ENCODE measurements at places on chromosomes 5 and 9. TPM values are rescaled to one million over a fixed set of nuclear protein-coding genes. Genes with fewer than 3 reads are reported as not detected.

DNA sequence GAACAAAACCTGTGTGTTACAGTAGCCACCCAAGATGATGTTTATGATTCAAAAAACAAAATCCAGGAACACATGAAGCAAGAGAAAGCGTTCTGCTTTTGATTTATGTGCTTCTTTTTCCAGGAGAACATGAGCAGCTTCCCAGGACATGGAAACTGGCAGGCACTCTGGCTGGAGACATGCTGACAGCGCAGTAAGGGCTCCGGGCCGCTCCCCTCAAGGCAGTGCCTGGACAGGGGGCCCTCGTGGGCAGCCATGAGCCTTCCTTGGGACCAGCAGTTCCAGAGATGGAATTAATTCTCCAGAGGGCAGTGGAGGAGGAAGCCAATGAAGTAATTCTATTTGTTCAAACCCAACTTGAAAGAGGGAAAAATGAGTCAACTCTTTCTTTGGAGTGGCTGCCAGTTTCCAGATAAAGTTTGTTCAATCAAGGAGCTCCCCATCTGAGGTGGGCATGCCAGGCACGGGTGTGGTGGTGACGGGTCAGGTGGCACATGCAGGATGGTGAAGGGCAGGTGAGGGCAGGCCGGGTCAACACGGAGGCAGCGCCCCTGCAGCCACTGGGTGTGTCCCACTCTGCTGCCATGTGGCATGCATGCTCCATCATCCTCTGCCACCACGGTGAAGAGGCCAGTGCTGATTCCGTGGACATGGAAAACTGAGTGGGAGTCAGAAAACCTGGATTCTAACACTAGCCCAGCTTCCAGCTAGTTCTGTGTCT is 83.8 kb downstream of the OTULIN start:
- no peaks in the 10 kb centered on the region for H3K4me1 ChIP-seq
- no peak overlapping the region for H3K4me3 ChIP-seq
- no peak for DNase-seq
- H3K36me3 ChIP-seq = no peaks in the 10 kb centered on the region
- no peak overlapping the region for H3K27ac ChIP-seq
- H3K27me3 ChIP-seq = no peaks in the 10 kb centered on the region

DNA sequence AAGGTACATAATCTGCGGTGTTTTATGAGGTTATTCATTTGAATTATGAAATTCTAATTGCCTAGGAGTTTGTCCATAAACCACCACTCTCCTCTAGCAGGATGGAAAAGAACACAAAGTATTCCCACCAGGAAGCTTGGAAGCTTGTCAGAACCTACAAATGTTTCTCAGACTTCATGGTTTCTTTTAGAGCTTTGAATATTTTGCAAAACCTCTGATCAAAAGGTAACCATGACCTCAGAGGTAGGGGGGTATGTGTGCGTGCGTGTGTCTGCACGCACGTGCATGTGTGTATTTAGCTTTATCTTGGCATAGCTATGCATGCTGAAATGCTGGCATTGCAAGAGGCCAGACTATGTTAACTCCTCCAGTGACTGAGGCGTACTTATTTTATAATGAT is 847.0 kb downstream of the TLE1 start:
- no peak overlapping the region for H3K27ac ChIP-seq
- DNase-seq = no peak
- H3K4me3 ChIP-seq = no peak overlapping the region

- no peaks in the 10 kb centered on the region for H3K4me1 ChIP-seq
- no peaks in the 10 kb centered on the region for H3K27me3 ChIP-seq
- no peaks in the 10 kb centered on the region for H3K36me3 ChIP-seq
- no peak overlapping the region for H3K4me3 ChIP-seq
- no peak overlapping the region for H3K27ac ChIP-seq
- no peak for DNase-seq
These were observed 97.8 kb upstream of the HAND1 start for GRCh38 chr5:154575546-154576428.

DNA sequence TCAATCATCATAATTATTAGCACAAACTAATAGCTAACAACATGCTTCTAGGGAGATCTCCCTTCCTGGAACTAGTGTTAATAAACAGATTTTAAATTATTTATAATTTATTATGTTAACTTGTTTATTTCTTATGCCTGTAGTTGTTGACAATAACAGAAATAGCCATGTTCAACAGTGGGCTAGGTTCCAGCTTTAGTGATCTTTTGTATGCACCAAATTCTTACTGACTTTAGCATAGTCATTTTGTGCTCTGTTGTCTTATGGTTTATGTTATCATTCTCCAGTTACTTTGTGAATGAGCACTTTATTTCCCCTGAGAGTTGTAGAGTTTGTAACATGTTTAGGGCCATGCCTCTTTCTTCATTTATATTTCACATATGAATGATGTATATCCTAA is 70.6 kb downstream of the TMEM252 start:
- H3K4me3 ChIP-seq = no peak overlapping the region
- DNase-seq = no peak
- no peaks in the 10 kb centered on the region for H3K27me3 ChIP-seq

DNA sequence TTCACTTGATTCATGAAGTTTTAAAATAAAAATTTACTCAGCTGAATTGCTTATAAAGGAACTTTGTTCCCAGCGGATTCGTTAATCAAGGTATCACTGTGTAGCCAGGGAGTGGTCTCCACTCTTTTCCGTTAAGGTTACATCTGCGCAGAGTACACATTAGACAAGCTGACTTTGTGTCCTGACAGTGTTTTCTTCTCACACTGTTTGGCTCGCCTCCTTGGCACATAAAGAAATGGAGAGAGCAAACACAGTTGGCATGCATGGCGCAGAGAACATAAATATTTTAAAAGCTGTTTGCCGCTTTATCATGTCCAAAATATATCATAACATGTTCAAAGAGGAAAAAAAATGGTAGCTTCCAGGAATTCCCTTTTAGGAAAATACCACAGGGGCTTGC is 153.2 kb downstream of the EDIL3 start:
- no peaks in the 10 kb centered on the region for H3K4me1 ChIP-seq
- DNase-seq = no peak
- no peaks in the 10 kb centered on the region for H3K36me3 ChIP-seq
- no peaks in the 10 kb centered on the region for H3K27me3 ChIP-seq
- no peak overlapping the region for H3K4me3 ChIP-seq
- no peak overlapping the region for H3K27ac ChIP-seq

DNA sequence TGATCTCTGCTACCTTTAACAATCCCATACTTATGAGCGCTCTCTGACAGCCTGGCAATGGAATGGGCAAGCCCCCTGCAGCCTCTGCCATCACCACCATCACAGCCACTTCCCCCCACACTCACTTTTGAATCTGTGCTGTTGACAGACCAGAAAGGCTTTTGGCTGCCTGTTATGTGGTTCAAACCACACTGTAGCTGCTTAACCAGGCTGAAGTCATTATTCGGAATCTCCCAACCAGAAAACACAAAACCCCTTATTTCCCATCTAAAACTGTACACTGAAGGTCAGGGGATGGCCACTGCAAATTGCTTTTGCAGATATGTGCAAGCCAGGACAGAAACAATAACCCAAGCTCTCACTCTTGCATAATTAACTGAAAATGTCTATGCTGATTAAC is 35.8 kb downstream of the PTCH1 start:
- H3K36me3 ChIP-seq = peaks cover 29% of the 10 kb centered on the region
- no peak overlapping the region for H3K4me3 ChIP-seq
- peaks cover 7% of the 10 kb centered on the region for H3K4me1 ChIP-seq
- H3K27me3 ChIP-seq = no peaks in the 10 kb centered on the region
- no peak for DNase-seq

DNA sequence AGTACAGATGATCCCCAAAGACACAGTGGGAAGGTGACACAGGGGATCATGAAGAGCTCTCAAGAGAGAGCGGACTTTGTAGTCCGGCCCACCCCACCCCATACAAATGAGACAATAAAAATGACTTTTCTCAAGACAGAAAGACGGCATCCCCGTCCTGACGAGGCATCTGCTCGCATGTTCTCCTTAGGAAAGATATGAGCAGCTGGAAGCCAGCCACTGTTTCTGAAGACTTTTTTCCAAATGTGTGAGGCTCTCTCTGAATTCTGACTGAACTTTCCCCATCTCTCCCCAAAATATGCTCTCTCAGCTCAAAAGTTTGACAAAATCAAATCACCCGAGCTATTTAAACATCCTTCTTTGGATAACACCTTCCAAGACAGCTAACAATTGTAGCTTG is 105.2 kb downstream of the RFK start:
- H3K27me3 ChIP-seq = no peaks in the 10 kb centered on the region
- DNase-seq = no peak
- H3K27ac ChIP-seq = no peak overlapping the region
- H3K4me1 ChIP-seq = no peaks in the 10 kb centered on the region
- H3K4me3 ChIP-seq = no peak overlapping the region

- no peak overlapping the region for H3K4me3 ChIP-seq
- no peaks in the 10 kb centered on the region for H3K27me3 ChIP-seq
- H3K4me1 ChIP-seq = no peaks in the 10 kb centered on the region
- no peak for DNase-seq
These were observed 234.6 kb downstream of the ADGRV1 start for GRCh38 chr5:90793183-90793582.

DNA sequence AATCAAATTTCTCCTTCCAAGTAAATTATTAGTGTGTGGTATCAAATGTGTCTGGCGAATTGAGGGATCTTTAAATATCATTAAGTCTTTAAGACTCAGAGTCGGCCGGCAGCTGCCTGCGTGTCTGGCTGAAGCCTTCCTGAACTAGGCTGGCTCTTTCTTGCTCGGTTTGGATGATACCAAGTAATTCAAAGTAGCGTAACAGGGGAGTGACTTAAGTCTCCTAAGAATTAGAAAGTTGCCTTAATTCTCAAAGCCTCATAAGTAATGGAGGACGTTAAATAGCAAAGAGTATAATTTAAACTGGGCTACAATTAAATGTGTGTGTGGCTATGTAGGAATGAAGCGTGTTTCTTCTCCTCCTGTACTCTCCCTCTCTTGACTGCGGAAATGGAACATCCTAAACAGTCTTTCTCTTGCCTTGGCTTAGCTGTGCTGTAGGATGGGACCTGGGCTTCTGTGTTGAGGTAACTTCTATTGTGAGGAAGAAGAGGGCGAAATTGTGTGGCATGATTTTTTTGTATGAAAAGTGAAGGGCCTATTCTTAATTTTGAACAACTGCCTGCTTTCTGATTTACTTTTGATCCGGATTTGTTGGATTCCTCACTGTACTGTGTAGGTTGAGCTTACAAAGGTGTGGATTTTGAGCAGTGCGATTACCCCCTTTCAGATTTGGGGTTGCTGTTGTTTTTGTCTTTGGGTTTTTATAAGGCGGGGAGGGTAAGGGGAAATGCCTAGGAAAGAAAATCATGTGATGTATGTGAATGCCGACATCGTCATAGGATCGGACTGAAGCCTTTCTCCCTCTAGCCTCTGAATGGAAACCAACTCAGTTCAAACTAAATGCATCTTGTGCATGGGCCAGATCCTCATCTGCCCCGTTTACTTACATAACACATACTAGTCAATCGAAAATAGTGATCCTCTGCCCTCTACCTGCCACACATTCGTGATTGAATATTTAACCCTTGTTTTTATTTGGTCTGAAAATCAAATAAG is 29.9 kb downstream of the CPEB4 start:
- H3K4me1 ChIP-seq = peaks cover 54% of the 10 kb centered on the region
- no peaks in the 10 kb centered on the region for H3K27me3 ChIP-seq
- no peaks in the 10 kb centered on the region for H3K36me3 ChIP-seq
- H3K4me3 ChIP-seq = no peak overlapping the region
- H3K27ac ChIP-seq = peak overlapping the region; percentile 78
- DNase-seq = no peak

- no peaks in the 10 kb centered on the region for H3K4me1 ChIP-seq
- no peaks in the 10 kb centered on the region for H3K36me3 ChIP-seq
These were observed 278.8 kb downstream of the GAS1 start for GRCh38 chr9:86668488-86668887.

GRCh38 chr9:113488490-113488889 is 25.0 kb downstream of the RGS3 start:
- H3K4me1 ChIP-seq = no peaks in the 10 kb centered on the region
- H3K27me3 ChIP-seq = no peaks in the 10 kb centered on the region
- no peak overlapping the region for H3K4me3 ChIP-seq
- no peak overlapping the region for H3K27ac ChIP-seq

GRCh38 chr9:37747271-37747753 is 6.3 kb upstream of the TRMT10B start:
- no peaks in the 10 kb centered on the region for H3K4me1 ChIP-seq
- no peak overlapping the region for H3K4me3 ChIP-seq
- H3K27me3 ChIP-seq = no peaks in the 10 kb centered on the region
- no peak overlapping the region for H3K27ac ChIP-seq
- DNase-seq = peak; percentile 57
- no peaks in the 10 kb centered on the region for H3K36me3 ChIP-seq

DNA sequence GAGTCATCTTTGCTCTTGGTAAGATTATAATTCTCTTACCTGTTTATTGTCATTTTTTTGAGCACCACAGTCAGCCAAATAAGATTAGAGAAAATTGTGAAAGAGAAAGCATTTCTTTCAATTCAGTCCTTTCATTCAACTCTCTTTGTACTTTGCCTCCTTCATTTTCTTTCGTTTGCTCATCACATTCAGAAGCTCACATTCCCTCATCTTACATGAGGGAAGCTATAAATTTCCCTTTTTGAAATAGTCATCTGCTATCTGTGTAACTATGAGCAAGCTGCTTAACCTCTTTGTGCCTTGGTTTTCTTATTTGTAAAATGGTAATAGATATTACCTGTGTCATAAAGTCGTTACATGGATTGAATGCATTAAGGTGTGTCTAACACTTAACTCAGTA is 41.4 kb downstream of the PAM start:
- H3K27ac ChIP-seq = no peak overlapping the region
- no peak overlapping the region for H3K4me3 ChIP-seq
- peaks cover 7% of the 10 kb centered on the region for H3K4me1 ChIP-seq
- H3K27me3 ChIP-seq = no peaks in the 10 kb centered on the region
- DNase-seq = no peak

DNA sequence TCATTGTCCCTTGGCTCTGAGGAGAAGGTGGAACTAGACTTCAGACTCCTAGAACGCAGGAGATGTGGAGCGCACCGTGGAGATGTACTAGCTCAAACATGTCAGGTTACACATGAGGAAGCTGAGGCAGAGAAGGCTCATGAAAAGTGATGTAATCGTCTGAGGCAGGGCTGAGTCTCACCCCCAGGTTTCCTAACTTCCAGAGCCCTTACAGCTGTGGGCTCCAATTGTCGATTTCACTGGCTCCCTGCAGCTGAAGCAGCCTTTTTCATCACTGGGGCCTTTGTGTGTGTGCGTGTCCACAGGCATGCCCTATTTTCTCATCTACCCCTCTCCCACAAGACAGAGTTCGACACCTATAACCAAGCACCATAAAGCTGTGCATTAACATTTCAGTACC is 370.6 kb downstream of the NTRK2 start:
- no peak overlapping the region for H3K4me3 ChIP-seq
- no peak for DNase-seq
- no peaks in the 10 kb centered on the region for H3K4me1 ChIP-seq

GRCh38 chr5:1294206-1294834 is 548 bp downstream of the TERT start:
- no peak overlapping the region for H3K27ac ChIP-seq
- no peak for DNase-seq
- H3K4me1 ChIP-seq = no peaks in the 10 kb centered on the region
- no peak overlapping the region for H3K4me3 ChIP-seq
- peaks cover 17% of the 10 kb centered on the region for H3K27me3 ChIP-seq

AUH gene
- total RNA-seq = 14.1 TPM

SLC1A3 gene
- 0.87 TPM for total RNA-seq

JAKMIP2 gene
- 0.20 TPM for total RNA-seq

C9orf43 gene
- total RNA-seq = 0.37 TPM

ERBIN gene
- total RNA-seq = 29.5 TPM
